Stimulated activated CD8-positive, alpha-beta memory T cell treated with anti-CD3 and anti-CD28 coated beads, Interleukin-4, amount 100 ng/mL, for 1 hour (primary cell): ENCODE measurements at places on chromosomes 2 and 18.

DNA sequence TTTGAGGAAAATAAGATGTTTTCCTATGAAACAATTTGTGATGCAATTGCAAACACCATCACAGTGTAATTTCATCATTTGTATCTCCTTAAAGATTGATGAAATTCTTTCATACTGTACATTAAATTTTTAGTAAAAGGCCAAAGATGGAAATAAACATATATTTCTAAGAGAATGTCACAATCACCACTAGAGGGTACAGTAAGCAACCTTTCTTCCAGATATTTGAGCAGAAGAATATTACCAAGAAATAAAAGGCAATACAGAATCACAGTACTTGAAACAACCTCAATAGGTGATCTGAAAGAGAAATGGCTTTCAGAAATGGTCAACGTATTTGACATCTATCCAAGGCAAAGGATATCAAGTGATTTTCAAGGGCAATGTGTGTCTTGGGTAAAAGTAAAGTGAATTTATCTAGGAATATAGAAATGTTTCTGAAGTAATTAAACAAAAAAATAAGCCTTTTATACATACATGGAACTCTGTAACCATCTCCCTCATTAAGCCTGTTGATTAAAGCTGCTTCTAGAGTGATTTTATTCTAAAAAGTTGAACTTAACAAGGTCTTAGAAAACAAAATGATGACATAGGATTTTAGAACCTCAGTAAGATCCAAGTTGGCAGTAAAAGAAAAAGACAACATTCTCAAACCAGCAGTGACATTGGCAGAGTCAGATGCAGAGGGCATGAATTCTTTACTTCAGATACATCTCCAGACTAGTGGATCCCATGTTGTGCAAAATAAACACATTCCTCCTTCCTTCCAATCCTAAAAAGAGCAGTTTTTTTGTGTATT lies 90.3 kb upstream of the SESTD1 start:
- DNase-seq = no peak

DNA sequence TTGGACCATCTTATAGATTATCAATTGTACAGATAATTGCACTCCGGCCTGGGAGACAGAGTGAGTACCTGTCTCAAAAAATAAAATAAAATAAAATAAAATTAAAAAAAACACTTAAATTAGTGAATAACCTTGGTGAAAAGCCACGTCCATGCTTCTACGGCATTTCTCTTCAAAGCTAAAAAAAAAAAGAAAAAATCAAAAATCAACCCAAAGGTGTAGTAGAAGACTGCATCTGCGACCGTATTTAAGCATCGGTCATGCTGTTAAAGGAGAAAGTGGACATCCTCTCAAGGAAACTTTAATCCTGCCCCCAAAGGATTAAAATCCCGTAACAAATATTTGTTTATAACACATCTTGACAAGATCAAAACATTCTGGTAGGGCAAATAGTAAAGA lies 350 bp upstream of the RNF138 start:
- no peak for DNase-seq

DNA sequence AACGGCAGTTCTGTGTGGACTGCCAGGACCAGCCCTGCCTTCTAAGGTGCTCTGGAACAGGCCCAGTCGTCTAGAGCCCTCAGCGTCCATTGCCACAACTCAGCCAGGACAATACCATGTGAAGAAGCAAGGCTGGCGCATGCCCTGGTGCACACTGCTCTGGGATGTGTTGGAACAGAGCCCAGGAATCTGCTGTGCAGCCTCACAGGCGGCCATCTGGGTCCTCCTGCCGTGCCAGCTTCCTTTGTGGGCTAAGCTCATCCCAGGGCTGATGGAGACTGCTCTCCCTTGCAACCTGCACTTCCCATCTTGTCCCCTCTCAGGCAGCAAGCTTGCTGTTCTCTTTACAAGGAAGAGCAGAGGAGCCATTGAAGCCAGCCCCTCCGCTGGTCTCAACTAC lies 246.4 kb upstream of the PXDN start:
- no peak for DNase-seq

- DNase-seq = no peak
Measured at GRCh38 chr2:164974221-164974620, 18.9 kb upstream of the SLC38A11 start.

DNA sequence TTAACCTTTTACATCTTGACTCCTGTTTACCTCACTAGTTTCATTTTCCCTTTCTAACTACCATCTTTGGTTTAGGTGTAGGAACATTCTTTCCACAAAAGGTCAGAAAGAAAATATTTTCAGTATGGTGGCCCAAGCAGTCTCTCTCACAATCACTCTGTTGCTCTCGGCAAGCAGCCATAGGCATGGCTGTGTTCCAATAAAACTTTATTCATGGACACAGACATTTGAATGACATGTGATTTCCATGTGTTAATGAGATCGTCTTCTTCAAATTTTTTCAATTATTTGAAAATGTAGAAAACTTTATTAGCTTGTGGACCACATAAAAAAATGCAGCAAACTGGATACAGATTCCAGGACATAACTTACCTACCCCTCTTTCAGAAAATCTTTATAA lies 109.7 kb upstream of the CNTNAP5 start:
- DNase-seq = no peak

GRCh38 chr2:231795525-231796327 lies 9.5 kb downstream of the COPS7B start:
- no peak for DNase-seq

DNA sequence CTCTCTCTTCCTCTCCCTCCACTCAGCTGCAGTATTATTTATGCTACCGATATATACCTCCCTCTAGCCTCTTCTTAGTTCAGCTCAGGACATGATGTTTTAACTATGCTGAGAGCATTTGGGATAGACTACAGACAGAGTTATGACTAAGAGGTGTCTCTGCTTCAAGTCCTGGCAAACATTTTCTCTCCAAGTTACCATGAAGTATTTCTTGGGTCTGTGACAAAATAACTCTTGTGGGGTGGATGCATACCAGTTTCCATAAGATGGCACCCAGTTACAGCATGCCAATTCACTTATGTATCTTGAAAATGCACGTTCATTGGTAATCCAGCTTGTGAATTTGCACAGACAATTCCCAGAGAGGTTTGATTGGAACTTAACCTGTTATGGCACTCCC lies 737.6 kb downstream of the SLC4A3 start:
- no peak for DNase-seq

- DNase-seq = no peak
Measured at GRCh38 chr2:213227458-213227857, 56.8 kb upstream of the SPAG16 start.

- no peak for DNase-seq
Measured at GRCh38 chr2:200752835-200753234, 58.9 kb upstream of the BZW1 start.

DNA sequence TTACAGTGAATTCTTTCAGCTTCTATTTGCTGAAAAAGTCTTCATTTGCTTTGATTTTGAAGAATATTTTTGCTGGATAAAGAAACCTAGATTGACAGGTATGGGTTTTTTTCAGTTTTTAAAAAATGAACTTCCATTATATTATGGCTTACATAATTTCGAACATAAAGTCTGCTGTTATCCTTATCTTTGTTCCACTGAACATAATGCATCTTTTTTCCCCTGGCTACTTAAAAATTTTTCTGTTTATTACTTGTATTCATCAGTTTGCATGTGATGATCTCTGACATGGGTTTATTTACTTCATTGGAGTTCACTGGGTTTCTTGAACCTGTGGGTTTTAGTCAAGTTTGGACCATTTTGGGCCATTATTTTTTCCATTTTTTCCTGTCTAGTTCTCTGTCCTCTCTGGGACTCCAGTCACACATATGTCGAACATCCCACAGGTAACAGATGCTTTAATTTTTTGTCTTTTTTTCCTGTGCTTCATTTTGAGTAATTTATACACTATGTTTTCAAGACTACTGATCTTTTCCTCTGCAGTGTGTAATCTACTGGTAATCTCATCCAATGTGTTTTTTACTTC lies 33.1 kb downstream of the SEC11C start:
- DNase-seq = no peak

DNA sequence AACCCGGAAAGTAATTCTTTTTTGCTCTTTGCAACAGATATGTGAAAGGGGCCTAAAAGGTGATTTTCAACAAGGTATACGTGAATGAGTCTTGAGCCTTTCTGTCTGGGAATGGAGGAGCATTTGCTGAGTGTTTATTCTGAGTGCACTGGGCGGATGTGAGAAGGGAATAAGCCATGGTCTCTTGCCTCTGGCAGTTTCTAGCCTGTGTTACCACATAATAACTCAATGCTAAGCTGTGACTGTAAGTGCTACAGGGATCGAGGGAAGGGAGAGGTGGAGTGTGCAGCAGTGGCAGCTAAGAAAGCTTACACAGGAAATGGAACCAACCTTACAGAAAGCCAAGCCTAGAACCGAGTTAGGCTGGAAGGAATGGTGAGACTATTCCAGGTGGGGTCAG lies 444.3 kb downstream of the SLC4A3 start:
- DNase-seq = no peak

- no peak for DNase-seq
Measured at GRCh38 chr2:159959136-159959535, 103.3 kb downstream of the PLA2R1 start.

- no peak for DNase-seq
Measured at GRCh38 chr18:34807106-34807796, 97.2 kb downstream of the DTNA start.

DNA sequence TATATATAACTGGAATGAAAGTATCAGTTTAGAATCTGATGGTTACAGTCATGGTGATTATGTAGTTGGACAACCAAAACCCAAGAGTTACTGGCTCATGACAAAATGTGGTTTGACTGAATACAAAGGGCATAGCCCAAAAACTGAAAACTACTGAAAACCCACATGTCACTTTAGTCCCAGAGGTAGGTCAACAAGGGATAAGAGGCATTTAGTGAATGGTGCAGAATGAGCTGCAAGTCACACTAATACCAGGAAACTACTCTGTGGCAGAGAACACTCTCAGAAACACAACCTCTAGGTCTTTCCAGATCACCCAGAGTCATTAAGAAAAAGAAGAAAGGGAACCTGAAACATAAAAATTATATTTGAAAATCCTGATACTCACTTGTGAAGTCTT lies 154.5 kb downstream of the AGPS start:
- DNase-seq = no peak

DNA sequence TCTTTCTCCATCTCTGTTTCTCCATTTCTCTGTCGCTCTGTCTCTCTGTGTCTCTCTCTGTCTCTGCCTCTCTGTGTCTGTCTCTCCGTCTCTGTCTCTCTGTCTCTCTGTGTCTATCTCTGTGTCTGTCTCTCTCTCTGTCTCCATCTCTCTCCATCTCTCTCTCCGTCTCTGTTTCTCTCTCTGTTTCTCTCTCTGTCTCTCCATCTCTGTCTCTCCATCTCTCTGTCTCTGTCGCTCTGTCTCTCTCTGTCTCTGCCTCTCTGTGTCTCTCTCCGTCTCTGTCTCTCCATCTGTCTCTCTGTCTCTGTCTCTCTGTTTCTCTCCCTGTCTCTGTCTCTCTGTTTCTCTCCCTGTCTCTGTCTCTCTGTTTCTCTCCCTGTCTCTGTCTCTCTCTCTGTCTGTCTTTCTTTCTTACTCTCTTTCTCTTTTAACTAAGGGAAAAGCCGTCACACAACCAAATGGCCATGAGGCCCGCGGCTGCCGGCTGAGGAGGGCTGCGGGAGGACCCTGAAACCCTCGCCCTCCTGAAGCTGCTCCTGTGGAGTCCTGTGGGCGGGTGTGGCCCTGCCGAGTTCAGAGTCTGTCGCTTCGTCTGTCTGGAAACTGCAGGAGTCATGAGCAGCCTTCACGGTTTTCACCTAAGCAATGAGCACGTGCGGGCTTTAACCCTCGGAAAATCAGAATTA lies 29.3 kb downstream of the NFATC1 start:
- no peak for DNase-seq

DNA sequence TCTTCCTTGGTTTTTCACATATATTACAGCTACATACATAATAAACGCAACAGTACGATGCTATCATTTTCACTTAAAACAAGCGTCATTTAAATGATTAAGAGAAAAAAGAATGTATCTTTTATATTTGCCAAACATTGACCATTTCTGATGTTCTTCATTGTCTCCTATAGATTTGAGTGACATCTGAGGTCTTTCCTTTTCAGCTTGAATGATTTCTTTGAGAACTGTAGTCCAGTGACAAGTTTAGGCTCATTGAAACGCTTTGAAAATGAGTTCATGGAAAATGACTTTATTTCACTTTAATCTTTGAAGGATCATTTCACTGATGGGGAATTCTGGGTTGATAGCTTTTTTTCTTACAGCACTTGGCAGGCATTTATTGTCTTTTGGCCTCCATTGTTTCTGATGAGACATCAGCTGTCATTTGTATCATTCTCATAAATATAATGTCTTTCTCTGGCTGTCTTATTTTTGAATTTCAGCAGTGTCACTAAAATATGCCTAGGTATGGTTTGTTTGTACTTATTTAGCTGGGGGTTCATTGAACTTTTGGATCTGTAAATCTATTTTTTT lies 10.9 kb downstream of the TGIF1 start:
- DNase-seq = no peak

DNA sequence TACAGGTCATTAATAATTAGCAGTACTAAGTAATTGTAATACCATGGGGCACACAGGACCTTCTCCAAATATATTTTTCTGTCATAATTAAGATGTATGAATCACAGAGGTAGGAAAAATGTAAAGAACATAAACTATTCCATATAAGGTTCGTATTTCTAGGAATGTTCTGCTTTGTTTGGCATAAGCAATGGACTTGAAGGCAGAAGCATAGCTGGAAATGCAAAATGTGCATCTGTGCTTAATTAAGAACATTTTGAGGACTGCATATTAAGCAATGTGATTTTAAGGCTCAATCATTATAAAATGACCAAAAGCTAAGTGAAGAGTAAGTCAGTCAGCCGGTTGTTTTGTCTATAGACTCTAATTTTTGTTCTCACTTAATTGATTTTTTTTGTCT lies 123.2 kb downstream of the RBM43 start:
- DNase-seq = no peak

DNA sequence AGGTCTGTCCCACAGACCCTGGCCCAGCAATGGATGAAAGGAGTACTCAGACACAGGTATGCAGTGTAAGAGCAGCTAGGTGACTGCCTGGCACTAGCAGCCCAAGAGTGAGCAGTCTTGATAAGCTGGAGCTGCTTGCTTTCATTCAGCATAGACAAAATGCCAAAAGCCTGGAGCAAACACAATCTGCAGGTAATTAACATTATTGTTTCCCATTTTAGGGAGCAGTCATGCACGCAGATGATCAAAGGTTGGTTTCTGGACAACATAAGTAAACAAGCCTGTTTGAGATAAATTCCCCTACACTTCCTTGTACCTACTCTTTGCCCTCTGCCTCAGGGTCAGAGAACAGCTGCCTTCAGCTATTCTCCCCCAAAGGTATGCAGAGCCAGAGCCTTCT lies 73.7 kb upstream of the MSTN start:
- DNase-seq = no peak

- no peak for DNase-seq
Measured at GRCh38 chr2:176892676-176893226, 319.8 kb upstream of the HNRNPA3 start.

DNA sequence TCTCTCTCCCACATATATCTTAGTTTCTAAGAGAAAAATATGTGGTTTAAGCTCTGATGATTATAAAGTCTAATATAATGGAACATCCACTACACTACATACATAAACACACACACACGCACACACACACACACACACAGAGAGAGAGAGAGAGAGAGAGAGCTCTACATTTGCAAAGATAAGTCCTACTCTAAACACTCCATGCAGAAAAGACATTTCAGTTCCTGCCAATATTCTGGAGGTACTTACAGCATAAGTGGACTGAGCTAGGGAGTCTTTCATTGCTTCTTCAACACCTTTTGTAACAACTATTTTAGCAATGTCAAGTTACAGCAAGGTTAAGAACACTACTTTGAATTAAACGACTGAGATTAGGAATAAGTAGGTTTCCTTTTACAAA lies 80.1 kb downstream of the FIGN start:
- DNase-seq = no peak

- DNase-seq = no peak
Measured at GRCh38 chr2:134128746-134129145, 125.1 kb upstream of the MGAT5 start.
